ENCODE measurements at places on chromosomes 11 and 22.

DNA sequence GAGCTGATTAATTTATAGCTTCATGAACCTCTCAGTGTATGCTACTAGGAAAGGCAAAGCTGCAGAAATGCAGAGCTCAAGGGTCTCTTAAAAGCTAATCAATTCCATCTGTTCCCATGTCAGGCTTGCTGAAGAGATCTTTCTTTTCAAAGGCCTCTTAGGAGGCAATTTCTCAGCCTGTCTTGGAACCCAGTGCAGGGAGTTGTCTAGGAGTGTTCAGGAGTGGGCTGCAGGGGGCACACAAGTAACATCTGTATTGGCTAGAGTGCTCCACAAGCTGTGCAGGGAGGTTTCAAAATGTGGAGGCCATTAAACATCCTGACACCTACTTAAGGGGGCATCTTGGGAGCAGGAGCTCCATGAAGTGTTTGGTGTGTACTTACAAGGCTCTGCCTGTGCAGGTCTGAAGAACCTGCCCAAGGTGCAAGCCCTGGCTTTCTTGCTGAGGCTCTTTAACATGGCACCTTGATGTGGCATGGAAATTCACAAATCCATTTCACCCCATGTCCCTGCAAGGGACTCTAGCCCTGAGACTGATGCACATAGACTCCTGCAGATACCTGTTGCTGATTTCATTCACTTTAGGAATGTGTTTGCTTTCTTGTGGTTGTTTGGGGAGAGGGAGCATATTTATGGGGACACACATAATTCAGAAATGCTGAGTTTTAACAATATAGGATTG, 134.7 kb downstream of the ME3 start:
- DNase-seq: no peak

GRCh38 chr11:44149651-44150050, 54.2 kb downstream of the EXT2 start:
- no peak for DNase-seq

GRCh38 chr11:67281552-67282150, 7.5 kb upstream of the ANKRD13D start:
- DNase-seq: no peak

DNA sequence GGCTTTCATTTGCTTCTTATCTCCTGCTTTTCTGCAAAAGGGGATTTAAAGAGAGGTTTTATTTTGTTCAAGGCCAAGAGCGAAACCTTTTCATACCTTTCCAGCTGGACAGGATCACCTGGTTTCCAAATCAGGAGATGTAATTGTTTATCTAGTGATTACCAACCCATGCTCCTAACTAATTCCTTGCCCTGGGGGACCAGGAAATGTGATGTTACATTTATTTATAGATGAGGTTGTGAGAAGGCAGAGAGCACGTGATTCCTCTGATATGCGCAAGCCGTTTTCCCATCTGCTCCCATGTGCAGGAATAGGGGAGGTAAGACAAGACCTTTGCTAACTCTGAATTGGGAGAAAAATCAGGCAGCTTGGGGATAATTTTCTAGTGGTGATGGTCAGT, 507.2 kb upstream of the LARGE1 start:
- DNase-seq: no peak

DNA sequence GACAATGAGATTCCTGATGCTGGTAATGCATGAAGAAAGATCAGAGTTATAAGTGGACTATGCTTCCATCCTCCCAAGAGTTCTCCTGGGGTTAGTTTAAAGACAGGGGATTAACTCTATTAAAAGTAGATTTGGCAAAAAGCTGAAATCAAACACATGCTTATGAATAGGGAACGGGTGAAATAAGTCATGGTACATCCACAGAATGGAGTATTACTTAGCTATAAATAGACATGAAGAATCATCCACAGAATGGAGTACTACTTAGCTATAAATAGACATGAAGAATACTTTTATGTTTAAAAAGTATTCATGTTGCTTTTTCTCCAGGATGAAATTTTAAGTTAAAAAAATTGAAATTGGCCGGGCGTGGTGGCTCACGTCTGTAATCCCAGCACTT, 596.4 kb upstream of the B3GAT1 start:
- DNase-seq: no peak

DNA sequence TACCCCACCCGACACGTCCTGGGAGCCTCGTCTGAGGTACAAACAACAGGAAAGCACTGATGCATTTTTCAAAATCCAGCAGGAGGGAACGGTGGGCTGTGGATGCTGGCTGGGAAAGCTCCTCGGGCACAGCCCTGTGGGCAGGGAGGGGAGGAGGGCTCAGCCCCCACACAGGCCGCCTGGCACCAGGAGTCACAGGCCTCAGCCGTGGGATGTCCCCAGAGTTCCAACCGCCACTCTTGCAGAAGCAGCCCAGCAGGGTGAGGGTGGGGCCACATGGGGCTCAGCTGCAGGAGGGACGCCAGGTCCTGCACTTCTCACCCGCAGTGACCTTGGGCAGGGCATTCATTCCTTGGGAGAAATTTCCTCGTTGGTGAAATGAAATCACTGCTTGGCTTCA, 274.6 kb downstream of the BRD1 start:
- DNase-seq: no peak

DNA sequence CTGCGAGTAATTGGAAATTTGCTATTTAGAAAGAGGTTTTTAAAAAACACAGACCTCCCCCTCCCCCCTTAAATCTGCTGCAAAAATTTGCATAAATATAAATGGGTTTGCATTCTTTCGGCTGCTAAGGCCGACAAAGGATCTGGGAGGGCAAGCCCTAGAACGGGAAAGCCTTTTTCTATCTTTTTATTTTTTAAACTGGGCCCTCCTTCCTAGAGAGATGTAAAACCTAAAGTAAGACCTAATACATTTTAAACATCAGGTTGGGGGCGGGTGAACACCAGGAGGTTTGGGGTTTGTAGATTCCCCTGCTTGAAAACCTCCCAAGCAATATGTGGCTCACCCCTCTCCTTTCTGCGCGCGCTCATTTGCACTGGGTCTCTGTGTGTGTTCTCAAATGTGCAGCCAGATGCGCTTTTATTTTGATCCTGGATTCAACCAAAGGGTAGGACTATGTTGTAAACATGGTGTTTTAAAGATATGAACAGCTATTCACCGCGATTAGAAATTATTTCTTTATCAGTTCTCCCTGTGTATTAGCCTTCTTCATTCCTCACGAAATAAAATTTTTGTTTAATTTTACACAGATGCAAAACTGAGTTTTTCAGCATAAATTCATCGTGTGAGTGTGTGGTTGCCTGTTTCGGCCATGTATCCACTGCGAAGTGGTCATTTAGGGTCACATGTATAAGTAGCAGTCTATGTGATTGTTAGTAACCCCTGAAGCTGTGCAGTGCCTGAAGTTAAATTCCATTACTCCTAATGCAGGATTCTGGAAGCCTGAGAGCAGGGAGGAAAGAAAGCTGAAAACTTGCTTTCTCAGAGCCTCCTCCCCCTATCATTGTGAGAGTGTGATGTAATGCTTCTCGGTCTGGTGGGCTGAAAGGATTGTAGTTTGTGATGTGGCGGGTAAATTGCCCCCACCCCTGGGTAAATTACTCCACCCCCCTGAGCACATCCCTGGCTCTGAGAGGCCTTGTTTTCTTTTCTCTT, 988 bp downstream of the TNRC6B start:
- DNase-seq: peak; percentile 27

DNA sequence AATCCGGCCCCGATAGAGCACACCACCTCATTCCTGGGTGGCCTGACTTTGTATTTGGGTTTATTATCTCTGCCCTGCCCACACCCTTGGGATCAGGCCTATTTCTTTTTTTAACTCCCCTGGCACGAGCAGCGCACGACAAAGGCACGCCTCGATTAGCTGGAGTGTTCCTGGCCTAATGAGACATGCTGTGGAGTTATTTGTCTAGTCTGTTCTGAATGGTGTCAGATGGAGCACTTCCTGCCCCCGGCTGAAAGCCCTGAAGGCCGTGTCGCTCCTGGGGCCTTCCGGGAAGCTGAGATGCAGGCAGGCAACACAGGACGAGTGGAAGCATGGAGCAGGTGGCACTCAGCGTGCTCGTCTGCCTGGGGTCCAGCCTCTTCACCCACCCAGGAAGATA, 47.1 kb downstream of the LARGE1 start:
- DNase-seq: no peak

DNA sequence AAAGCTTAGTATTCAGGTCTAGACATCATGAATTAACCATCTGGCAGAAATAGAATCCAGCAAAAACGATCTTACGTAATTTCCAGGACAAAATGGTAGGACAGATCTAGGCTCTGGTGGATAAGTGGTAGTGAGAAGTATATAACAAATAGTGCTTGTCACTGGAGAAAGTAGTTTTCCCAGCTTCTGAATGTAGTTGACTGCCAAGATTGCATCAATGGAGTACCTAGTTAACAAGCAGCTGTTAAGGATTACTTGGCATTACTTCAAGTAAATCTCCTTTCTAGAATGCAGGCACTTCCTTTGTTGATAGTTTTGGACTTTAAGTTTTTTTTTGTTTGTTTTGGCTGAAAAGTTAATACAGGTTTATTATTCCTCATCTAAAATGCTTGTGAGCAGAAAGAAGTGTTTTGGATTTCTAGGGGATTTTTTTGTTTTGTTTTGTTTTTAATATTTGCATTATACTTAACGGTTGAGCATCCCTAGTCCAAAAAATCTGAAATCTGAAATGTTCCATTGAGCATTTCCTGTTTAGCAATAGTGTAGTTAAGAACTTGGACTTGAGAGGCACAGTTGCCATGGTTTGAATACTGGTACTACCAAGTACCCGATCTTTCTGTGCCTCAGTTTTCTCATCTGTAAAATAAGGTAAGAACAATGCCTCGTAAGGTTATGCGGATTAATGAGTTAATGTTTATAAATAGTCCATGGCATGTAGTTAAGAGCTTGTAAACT, 20.3 kb downstream of the FAM118B start:
- no peak for DNase-seq

DNA sequence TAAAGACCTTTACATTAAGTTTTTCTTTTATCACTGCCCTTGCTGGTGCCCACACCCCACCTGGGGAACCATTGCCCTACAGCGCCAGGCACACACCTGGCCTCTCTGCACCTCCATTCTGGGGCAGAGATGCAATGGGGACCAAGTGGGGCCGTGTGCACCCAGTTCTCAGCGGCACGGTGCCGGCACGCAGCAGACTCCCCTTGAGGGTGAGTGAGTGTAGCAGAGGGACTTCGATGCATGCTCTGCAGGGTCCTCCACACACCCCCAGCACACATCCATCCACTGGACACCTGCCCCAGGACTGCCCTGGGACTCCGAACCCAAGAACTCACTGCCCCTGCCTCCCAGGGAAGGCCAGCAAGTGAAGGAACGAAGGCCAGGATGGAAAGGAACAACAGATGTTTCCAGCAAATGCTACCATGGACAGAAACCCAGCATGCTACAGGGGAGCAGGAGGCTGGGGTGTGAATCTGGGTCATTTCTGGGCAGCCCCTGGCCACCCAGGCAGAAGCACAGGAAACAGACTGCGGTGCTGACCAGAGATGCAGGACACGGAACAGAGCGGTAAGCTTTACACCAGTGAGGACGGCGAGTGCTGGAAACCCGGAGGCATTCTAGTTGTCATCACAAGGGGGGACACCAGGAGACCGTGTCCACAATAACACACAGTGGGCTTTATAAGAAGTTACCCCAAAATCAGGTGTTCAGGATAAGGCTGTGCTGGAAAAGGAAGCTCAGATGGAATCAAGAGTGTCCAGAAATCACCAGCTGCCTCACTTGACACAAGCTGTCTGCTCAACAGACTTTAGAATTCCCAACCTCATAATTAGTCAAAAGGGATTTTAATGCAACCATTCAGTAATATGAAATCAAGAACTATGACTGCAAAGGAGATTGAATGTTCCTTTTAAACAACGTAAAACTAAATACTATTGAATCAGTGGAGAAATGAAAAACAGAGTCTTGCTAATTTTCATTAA, 32.7 kb upstream of the MOB2 start:
- no peak for DNase-seq

DNA sequence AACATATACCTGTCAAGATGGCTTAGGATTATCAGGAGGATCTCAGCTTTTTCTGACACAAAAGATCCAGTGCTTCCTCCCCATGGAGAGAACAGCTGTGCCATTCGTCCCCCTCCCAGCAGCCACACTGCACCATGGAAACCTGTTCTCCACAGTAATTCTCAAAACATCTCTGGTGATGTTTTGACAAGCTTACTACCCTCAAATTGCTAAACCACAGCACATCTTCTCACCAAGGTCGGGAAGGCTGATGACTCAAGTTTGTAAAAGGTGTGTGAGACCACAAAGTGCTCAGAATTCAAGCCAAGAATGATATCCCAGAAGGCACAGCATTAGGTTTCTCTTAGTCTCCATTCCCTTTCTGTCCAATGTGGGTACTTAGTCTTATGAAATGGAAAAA, 3.9 kb upstream of the RAB38 start:
- peak; percentile 23 for DNase-seq

DNA sequence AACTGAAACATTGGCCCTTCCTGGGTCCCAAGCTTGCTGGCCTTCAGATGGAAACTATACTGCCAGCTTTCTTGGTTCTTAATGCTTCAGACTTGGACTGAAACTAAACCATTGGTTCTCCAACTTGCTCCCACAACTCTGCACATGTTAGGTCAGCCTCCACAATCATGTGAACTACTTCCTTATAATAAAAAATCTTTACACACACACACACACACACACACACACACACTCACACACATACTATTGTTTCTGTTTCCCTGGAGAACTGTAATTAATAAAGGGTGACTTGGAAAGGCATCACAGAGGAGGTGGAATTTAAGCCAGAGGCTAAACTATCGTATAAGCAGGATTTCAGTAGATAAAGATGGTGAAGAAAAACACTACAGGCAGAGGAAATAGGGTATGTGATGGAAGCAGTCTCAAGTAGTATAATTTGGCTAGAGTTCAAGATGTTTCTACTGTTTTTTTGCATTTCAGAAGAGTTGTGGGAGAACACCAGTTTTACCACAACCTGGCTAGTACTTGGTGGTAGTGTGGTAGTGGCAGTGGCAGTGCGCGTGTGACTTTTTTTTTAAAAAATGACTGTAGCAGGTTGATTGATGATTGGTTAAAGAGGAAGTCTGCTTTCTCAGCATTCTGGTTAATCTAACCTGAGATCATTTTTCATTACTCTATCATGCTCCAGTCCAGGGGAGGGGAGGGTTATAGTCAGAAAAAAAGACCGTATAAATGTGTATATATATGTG, 70.1 kb downstream of the PDE3B start:
- peak; percentile 62 for DNase-seq

DNA sequence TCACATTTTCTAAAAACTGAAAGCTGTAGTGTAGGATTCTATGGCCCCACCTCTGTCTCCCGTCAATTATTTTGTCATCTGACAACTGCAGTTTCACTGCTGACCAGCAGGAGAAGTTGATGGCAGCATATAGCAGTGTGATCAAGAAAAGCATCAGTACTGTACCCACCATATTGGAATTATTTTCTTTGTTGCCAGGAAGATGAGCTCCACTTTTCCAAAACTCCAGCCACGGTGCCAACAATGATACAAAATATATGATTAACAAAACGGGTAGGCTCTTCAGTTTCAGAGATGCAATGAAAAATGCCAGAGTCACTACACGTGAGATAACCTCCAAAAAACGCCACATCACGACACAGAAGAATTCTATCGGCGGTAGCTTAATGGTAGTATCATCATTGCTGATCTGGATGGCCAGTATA, 41.3 kb downstream of the XKR3 start:
- DNase-seq: no peak

Data from CD4-positive, alpha-beta T cell treated with Interleukin-2 at 100 ng/mL for 4 hours (primary cell).